ENCODE measurements at places on chromosomes 13 and 19.

DNA sequence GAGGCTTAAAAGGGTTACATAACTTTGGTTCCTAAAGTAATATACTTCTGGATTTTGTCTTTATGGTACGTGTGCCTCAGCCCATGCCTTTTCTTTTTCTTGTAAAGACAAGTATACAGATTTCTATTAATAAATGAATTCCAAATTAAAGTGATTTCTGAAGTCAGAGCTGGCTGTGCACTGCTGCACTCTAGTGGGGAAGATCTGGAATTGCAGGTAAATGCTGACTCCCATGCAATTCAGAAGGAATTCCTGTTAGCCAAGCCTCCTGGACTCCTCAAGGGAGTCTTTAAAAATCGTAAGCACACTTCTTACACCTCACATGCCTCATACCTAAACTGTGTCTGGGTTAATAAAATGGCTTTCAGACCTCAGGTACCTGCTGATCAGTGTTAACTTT, 118.4 kb upstream of the SLC7A1 start:
- DNase-seq: peak; percentile 11

DNA sequence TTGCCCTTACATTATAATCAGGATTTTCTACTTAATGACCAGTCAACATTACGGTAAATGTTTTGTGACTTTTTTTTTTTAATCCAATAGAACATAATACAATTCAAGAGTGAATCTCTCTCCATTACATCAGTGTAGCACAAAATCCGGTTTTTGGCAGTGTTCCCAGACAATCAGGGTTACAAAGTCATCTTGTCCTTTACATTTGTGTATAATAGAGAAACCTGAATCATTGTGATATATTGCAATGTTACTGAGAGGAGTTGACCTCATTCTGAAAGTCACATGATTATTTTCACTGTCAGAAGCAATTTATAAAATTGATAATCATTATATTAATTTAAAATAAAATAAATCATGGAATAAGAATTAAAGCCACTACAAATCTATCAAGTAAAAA, 1346.0 kb upstream of the SPRY2 start:
- no peak for DNase-seq

DNA sequence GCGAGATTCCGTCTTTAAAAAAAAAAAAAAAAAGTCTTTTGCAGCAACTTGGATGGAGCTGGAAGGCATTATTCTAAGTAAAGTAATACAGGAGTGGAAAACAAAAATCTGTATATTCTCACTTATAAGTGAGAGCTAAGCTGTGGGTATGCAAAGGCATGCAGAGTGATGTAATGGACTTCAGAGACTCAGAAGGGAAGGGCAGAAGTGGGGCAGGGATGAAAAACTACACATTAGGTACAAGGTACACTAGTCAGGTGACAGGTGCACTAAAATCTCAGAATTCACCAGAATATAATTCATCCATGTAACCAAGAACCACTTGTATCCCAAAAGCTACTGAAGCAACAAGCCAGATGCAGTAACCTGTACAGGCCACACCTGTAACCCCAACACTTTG, 2.0 kb downstream of the GP6 start:
- no peak for DNase-seq

DNA sequence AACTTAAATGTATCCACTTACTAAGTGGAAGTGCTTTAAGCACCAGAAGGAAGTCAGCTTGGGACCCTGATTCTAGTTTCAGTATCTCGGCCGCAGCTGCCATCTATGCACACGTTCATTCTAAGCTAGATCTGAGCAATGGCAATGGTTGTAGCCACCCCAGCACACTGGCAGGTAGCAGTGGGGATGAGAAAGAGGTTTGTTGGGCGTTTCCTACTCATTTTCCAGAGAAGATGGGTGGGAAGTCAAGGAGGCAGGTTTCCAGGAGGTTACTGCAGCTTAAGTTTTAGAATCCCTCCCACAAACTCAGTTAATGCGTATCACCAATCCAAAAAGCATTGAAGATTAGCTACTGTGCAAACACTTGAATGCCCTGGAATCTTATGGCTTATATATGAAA, 114.2 kb upstream of the TSC22D1 start:
- DNase-seq: no peak

- no peak for DNase-seq
These were observed 1491.9 kb downstream of the SLITRK5 start for GRCh38 chr13:89163096-89163495.

GRCh38 chr13:71798707-71799106, 68.3 kb downstream of the DACH1 start:
- DNase-seq: no peak

DNA sequence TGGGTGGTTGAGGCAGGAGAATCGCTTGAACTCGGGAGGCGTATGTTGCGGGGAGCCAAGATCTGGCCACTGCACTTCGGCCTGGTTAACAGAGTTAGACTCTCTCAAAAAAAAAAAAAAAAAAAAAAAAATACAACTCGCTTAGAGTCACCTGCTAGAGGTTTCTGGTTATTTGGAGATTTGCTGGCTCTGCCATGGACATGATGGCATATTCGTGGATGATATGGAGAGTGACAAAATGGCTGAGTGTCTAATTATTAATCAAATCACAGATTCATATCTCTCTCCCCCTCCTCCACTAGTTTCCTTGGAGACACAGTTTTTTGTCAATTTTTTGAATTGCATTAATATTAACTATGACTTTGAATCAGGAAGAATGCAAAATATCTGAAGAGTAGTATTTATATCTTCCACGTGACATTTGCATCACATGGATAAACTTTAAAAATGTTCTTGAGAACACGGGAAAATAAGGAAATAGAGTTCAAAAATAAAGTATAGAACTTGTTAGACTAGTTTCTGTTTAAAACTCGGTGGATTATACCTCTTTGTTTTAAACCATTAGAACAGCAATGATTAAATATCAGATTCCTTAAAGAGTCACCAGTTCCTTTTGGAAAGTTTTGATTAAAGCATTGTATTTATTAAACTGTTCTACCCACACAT, 47.8 kb downstream of the KLF5 start:
- no peak for DNase-seq

DNA sequence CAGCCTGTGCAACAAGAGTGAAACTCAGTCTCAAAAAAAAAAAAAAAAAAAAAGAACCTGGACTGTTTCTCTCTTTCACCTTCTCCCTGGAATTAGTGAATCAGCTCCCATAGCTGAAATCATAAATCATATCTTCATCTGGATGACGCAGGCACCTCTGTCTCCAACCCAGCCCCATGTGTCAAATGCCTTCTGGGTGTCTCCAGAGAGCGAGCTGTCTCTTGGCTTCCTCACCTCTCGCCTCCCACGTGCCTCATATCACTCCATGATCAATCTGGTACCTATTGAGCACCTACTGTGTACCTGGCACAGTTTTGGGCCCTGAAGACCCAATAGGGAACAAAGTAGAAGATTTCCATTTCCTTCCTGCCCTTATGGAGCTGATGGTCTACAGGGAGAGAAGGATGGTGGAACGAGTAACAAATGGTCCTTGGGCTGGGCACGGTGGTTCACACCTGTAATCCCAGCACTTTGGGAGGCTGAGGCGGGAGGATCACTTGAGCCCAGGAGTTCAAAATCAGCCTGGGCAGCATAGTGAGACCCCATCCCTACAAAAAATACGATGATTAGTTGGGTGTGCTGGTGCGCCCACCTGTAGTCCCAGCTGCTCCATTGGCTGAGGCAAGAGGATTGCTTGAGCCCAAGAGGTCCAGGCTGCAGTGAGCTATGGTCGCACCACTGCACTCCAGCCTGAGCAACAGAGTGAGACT, 2.5 kb downstream of the HSD11B1L start:
- DNase-seq: no peak

DNA sequence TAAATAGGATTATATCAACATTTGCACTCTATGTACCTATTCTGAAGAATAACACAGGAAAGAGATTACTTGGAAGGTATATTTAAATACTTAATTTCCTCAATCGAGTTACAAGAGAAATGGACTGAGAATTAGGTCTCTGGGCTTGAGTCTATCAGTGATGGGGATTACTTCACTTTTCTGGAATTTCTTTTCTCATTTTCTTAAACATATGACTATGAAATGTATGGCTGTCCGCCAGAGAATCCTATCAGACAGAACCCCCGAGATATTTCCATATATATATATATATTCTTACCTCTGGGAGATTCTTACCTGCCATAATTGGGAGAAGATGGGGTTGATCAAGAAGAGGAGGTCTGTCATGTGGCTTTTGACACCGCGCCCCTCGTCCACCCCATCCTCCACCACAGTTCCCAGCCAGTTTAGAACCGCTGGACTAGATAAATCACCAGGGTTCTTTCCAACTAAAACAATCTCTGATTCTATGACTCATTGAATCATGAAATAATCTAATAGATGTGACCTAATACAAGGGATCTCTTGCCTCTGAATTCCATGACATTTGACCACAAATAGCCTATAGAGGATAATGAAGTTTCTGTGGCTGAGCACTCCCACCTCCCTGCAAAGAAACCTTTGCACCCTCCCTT, 231.3 kb downstream of the TBC1D4 start:
- DNase-seq: no peak

GRCh38 chr13:100112186-100112838, 23.4 kb downstream of the PCCA start:
- DNase-seq: no peak

DNA sequence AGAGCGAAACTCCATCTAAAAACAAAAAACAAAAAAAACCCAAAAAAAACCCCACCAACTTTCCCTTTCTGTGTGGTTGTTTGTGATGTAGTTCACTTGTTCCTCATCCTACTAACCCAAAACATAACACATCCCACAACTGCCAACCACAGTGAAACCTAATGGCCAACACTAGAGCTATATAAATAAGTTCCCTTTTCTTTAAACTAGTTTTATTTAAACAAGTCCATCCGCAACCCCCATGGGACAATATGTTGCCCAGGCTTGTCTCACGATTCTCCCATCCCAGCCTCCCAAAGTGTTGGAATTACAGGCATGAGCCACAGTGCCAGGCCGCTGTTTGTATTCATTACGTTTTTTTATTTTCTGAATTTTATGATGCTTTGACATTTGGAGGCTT, 71.2 kb upstream of the ADGRE5 start:
- DNase-seq: peak; percentile 12

Measured in CD4-positive, alpha-beta T cell treated with Interleukin-10 for 1 hour (primary cell).